ENCODE measurements at places on chromosomes 5 and 9.

GRCh38 chr5:156835905-156836304 lies 14.2 kb upstream of the PPP1R2B start:
- DNase-seq = no peak

DNA sequence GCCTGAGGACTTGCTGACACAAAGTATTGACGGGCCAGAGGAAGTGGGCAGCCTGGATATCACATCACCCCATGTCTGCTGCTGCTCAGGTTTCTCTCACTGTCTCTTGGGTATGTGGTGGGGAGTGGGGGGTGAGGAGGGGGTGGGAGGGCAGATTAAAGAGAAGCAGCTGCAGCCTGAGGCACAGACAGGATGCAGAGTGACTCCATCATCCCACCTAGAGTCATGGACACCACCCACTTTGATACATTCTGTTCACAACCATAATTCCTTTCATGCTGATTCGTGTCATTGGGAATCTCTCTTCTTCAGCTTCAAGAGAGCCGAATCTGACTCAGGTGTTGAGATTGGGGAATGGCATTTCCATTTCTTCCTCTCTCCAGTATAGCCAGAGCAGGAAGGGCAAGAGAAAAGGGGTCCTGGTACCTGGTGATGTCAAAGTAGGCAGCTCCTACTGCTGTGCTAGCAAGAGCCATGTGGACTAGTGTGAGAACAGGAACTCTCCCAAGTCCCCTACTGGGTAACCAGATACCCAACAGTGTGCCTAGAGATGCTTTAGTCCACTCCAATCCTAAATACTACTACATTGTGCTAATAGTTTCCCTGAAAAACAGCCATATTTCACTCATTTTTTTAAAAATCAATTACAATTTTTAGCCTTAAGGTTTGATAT lies 22.4 kb downstream of the GRAMD2B start:
- no peak for DNase-seq

DNA sequence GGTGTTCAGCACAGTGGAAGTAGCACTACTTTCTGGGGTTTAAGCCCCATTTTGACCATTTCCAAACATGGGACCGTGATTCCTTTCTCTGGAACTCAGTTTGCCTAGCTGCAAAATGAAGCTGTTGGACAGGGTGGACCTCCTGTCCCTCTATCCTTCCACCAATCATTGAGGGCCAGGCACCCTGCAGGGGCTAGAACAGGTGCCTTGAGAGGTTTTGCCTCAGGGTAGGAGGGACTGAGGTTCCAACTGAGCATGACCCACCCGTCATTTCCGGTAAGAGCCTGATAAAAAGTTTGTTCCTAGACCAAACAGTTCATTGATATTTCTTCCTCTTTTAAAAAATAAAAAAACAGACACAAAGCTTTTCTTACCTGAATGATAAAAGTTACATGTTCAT lies 116.5 kb downstream of the MVB12B start:
- no peak for DNase-seq

DNA sequence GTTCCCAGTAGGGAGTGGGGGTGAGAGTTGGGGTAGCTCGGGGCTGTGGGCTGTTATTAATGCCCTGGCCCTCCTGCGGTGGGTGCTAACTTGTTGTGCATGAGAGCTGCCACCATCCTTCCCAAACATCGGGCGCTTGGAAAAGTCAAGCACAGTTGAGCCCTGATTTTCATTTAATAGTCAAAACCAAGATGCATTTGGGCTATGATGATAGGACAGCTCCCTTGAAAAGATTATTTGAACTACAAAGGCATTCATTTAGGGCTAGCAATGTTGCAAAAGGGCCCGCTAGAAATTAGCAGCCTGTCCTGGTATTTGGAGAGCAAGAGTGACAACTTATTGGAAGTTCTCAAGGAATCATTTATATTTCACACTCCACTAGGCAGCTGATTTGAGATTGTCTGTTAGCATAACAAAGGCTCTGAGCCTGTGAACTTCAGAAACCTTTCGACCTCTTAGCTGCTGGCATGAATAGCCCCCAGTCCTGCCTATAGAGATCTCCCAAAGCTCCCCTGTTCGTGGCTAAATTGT lies 128.2 kb upstream of the TMEM161B start:
- no peak for DNase-seq

GRCh38 chr9:127848756-127849504 lies 5.5 kb downstream of the ENG start:
- DNase-seq = no peak

GRCh38 chr9:132002643-132003318 lies 76.9 kb downstream of the MED27 start:
- no peak for DNase-seq

- DNase-seq = no peak
Measured at GRCh38 chr9:31783491-31783890, 601.0 kb upstream of the ACO1 start.

DNA sequence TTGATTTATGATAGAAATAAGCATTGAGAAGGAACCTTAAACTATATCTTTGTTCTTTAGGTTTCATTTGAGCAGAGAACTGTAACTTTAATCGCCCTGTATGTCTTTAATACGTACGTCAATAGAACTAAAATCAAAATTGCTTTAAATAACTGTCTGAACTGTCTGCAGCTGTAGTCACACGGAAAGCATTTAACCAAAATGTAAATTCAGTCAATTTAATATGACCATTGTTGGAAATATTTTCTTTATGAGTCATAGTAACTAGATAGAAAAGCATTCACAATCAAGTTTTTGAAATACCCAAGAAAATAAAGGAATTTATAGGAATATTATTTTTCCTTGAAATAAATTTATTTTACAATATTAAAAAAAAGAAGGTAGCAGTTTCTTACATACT lies 157.1 kb upstream of the CDH6 start:
- no peak for DNase-seq

DNA sequence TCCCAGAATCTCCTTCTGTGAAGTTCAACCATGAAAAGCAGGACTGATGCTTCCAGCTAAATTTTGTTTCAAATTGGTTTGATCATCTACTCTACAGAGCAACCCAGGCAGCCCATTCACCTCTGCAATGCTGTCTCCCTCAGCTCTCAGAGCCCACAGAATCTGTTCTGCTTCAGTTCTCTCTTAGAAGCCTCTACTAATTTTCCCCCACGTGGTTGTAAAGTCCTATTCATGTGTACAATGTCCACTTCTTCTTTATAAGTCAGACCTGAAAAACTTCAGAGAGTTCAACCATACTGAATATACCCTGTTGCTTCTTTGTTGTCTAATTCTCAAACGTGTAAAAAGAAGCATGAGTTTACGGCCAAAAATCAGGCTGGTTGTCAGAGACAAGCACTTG lies 21.3 kb upstream of the FAM13B start:
- no peak for DNase-seq

- DNase-seq = peak; percentile 11
Measured at GRCh38 chr9:93814077-93814956, 140.8 kb downstream of the BARX1 start.

GRCh38 chr9:95003689-95004410 lies 277.4 kb downstream of the AOPEP start:
- peak; percentile 33 for DNase-seq

DNA sequence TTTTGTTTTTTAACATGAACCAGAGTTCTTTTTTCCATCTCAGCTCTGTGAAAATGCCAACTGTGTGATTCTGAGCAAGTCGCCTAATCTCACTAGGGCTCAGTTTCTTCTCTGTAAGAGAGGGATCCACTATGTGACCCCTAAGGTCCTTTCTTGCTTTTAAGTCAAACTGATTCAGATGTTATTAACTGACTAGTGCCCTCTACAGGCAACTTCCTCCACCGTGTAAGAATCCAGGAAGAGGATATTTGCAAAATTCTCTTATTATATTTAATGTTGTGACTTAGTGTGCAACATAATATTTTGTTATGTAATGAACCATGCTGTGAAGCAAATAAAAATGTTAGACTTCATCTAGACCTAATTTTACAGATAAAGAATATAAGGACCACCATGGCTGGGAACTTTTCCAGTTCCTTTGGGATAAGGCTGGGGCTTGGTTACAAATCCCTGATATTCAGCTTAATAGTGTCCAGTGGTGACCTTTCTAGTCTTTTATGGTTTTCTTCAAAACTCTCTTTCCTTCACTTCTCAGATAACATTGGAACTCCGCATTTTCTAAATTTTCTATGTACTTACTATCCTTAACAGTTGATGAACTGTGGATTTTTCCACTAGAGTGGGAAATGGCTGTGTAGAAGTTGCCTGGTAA lies 244.7 kb downstream of the PIK3R1 start:
- no peak for DNase-seq

- no peak for DNase-seq
Measured at GRCh38 chr9:126886034-126886822, 25.8 kb downstream of the ZBTB34 start.

DNA sequence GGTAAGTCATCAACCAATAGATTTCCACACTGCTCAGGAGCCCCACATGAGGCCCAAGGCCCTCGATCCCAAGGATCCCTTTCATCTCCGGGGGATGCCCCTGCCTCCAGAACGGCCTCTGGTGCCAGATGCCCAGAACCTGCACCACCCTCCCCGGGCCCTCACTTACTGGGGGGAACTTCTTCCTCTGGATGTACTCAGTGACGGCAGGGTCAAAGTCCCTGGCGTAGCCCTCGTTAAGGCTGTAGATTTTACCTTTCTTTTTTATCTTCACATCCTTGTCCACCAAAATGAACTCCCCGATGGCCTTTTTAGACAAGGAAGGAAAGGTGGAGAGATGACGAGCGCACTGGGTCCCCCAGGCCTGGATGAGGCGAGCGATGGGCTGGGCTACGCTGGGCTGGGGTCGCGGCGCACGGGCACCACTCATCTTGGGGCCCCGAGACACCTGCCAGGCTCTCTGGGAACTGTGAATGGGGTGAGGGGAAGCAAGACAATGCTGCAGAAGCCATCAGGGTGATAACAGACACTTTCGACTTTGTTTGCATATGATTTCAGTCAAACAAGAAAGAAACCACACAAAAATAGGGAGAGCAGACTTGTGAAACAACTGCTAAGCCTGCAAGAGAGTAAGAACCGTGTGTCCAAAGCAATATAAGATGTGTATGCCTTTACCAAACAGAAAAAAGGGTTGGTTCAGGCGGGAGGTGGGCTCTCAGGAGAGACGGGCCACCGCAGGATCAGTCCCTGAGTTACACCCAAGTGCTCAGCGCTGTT lies 13.2 kb upstream of the FBP2 start:
- no peak for DNase-seq

- DNase-seq = no peak
Measured at GRCh38 chr5:149133795-149134777, 7.2 kb upstream of the ABLIM3 start.

- no peak for DNase-seq
Measured at GRCh38 chr5:945691-946551, 53.2 kb downstream of the TRIP13 start.

- no peak for DNase-seq
Measured at GRCh38 chr5:73273379-73274050, 100.5 kb downstream of the TMEM174 start.

DNA sequence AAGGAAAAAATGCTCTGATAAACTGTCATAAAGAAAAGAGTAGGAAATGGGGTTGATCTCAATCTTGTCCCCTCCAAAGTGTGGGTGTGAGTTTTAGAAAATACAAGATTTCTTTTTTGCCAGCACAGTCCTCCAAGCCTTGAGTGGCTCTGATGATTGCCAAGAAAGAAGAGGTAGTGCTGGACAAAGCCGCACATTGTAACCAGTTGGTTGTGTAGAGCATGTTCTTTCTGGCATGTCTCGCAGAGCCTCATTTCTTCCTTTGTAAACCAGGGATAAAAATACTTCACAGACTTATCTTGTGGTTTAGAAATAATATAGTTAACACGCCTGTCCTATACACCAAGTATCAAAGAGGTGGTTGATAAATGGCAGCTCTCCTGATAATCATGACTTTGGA lies 30.4 kb downstream of the PRLR start:
- DNase-seq = no peak

- DNase-seq = no peak
Measured at GRCh38 chr9:14389146-14389545, 75.2 kb upstream of the NFIB start.

- no peak for DNase-seq
Measured at GRCh38 chr9:18238752-18239447, 235.1 kb upstream of the ADAMTSL1 start.

- DNase-seq = no peak
Measured at GRCh38 chr9:78565481-78565880, 268.6 kb downstream of the PSAT1 start.

- DNase-seq = no peak
Measured at GRCh38 chr5:126403876-126404275, 19.3 kb upstream of the GRAMD2B start.

- DNase-seq = no peak
Measured at GRCh38 chr5:65620021-65620420, 4.1 kb downstream of the TRIM23 start.

- DNase-seq = no peak
Measured at GRCh38 chr5:170390472-170390871, 1.3 kb upstream of the KCNMB1 start.

- DNase-seq = no peak
Measured at GRCh38 chr9:114220061-114220541, 64.8 kb downstream of the COL27A1 start.

DNA sequence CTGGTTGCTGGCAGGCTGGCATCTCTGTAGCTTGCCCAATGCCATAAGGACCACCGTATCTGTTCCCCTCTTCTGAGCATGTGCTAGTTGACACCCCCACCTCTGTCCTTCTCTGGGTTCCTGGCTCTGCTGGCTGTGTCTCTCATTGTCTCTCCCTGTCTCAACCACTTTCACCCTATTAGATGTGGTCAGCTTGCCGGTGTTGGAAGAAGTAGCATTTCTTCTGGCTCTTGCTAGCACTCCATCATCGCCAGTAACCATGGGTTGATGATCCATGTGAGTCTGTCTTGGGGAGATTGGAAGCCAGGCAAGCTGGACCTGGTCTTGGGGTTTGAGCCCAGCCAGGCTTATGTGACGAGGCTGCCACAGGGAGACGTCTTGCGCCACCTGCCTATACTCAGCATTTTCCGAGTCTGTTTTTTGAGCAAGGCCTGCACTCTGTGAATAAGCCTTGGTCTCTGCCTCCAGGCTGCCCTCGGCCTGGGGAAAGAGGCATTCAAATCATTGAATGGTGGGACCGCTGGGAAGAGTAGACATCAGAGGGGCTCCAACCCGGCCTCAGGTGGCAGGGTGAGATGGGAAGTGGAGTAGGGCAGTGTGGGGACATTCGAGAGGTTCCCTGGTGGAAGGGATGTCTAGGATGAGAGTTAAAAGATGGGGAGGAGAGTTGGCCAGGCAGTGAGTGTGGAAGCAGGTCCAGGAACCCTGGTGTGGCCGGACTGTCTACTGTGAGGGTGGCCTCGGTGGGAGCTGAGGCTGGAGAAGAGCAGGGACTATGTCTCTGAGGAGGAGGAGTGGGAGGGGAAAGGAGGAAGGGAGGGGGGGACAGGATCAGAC lies 74.3 kb downstream of the ZNF618 start:
- DNase-seq = no peak

DNA sequence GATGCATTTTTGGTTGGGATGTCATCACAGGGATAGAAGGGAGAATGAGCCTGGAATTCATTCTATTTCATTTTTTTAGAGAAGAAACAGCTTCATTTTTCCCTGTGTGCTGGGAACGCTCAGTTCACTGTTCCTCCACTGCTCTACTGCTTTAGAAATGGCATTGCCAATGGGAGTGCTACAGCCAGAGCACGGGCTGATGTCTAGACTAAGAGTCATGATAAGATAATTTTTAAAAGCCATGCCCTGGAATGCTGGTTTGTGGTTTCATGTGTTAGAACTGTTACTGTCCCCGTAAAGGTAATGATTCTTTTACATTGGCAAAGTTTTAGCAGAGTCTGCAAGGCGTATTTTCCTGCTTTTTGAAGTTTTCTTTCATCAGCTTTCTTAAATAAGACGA lies 119.6 kb downstream of the SEMA6A start:
- DNase-seq = no peak
